ENCODE measurements at places on chromosomes 4 and X. TPM values are rescaled to one million over a fixed set of nuclear protein-coding genes. Genes with fewer than 3 reads are reported as not detected.

The FDCSP gene
- not detected for polyA plus RNA-seq

The GRIA3 gene
- 27.7 TPM for polyA plus RNA-seq

GRCh38 chr4:69860521-69861298 is 765 bp upstream of the SULT1E1 start:
- no peak for DNase-seq

- DNase-seq = peak; percentile 37
Observed at GRCh38 chr4:39697740-39698423, at the start of gene UBE2K. Gene UBE2K (plus strand): TSS chr4:39698136. CDS start chr4:39698328, 192 bp downstream.

- DNase-seq = no peak
Observed at GRCh38 chr4:28436191-28437080, 1575.8 kb downstream of the STIM2 start.

GRCh38 chr4:4506961-4507360 is 34.9 kb downstream of the STX18 start:
- DNase-seq = no peak

DNA sequence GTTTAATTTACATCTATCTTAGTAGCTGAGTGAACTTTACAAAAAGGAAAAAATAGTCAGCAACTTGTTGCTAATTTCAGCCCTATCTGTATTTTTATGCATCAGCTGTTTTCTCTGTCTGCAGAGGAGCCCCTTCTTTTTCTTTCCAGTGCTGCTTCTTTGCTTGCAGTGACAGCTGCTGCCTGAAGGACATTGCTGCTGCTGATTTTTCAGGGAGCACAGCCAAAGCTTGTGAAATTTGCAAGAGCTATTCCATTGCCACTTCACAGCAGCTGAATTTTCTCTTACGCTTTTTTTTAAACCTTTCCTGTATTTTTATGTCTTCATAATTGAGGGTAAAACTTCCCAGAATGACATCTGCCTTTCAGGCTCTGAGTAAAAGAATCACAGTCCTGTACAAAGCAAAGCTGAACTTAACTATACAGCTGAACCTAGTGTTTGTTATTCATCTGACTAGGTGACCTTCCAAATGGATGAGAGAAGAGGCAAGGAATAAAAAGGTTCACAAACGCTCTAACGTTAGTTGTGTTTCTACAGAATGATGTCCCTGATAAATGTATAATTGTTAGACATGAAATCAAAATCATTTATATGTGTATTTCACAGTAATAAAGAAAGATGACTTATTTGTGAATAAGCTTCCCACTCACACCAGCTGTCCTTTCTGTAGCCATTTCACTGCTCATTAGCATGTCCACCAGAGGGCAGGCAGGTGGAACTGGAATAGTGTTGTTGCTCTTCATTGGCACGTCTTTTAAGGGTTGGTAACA is 541.4 kb downstream of the ADGRL3 start:
- no peak for DNase-seq

GRCh38 chr4:8414377-8414776 is 26.1 kb downstream of the ACOX3 start:
- no peak for DNase-seq

The MAGEE1 gene
- polyA plus RNA-seq = 0.26 TPM

Measured in BJ (cell line).